ENCODE measurements at places on chromosomes 7 and 10.

DNA sequence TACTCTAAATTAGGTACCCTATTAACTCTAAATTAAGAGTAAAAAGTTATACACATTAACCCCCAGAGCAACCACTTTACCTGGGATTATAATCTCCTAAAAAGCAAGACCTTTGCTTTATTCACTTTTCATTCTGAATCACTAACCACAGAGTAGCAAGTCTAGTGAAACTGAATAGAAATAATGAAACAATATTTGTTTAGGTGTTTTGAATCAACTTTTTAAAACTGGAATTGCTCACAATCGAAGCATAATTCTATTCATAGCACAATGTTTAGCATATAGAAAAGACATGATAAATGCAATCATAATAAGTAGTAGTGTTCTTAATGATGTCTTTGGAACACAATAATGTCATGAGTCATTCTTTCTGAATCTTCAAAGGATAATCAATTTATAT lies 37.0 kb upstream of the CASD1 start:
- DNase-seq, result no peak

- no peak for DNase-seq
These were observed 29.8 kb downstream of the NDUFB2 start for GRCh38 chr7:140726281-140726680.

GRCh38 chr7:107150375-107151073 lies 18.3 kb upstream of the HBP1 start:
- peak; percentile 77 for DNase-seq

- no peak for DNase-seq
These were observed 630.8 kb downstream of the SUGCT start for GRCh38 chr7:40765639-40766038.

- no peak for DNase-seq
These were observed 42.6 kb upstream of the C7orf33 start for GRCh38 chr7:148547951-148548350.

- DNase-seq, result no peak
These were observed 7.2 kb downstream of the NET1 start for GRCh38 chr10:5419466-5420094.

DNA sequence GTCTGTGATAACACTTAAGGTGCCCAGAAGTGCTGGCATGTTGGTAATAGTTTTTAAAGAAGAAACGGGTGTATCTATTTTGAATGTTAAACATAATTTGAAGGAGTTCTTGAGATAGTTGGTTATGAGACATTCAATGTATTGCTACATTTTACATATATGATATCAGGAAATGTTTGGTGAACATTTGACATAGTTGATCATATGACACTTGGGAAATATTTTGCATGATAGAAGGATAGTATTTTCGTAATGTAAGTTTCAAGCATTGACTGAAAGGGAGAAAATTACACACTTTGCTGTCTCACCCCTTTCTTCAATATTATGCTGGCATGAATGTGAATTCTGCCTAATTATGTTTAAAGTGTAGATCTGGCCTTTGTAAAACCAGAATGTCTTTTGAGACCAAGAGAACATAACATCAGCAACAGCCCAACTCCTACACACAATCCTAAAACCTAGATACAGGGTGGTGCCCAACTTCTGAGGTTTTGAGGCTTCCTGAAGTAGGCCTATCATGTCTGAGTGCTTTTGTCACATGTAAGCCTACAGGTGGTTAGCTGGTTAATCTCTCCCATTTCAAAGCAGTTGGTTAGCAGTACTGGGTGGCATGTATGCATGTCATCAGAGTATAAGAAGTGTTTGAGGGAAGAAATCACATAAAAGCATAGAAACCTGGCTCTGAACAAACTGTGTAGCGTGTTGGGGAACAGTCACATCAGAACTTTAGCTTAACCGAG lies 2.1 kb downstream of the ADD3 start:
- DNase-seq, result no peak

GRCh38 chr10:23694921-23695824 lies 256.3 kb downstream of the OTUD1 start:
- peak; percentile 64 for DNase-seq

GRCh38 chr7:111018960-111019736 lies 71.8 kb upstream of the LRRN3 start:
- peak; percentile 19 for DNase-seq

GRCh38 chr7:64574540-64575099 lies 11.7 kb upstream of the ZNF680 start:
- DNase-seq, result no peak

GRCh38 chr7:81770728-81771223 lies 929 bp upstream of the HGF start:
- DNase-seq, result no peak

GRCh38 chr10:99008054-99008453 lies 227.6 kb downstream of the HPSE2 start:
- no peak for DNase-seq

- no peak for DNase-seq
These were observed 4.9 kb upstream of the YKT6 start for GRCh38 chr7:44195889-44196288.

- no peak for DNase-seq
These were observed 111.9 kb upstream of the RPA3 start for GRCh38 chr7:7830122-7830878.

DNA sequence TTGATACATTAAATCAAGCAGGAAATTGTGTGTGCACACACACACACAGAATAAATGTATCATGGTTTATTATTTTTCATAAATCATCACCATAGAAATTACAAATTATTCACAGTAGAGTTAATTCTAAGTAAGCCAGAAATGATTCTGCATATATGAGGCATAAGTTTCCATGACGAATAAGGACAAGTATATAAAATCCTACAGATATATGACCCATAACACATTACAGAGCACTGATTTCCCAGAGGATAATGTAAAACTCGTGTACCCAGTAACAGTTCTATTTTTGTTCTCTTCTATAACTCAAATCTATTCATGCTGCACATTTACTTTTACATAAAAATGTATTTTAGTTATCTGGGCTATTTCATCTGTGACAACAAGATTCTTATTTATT lies 169.7 kb downstream of the LRRTM3 start:
- DNase-seq, result no peak

DNA sequence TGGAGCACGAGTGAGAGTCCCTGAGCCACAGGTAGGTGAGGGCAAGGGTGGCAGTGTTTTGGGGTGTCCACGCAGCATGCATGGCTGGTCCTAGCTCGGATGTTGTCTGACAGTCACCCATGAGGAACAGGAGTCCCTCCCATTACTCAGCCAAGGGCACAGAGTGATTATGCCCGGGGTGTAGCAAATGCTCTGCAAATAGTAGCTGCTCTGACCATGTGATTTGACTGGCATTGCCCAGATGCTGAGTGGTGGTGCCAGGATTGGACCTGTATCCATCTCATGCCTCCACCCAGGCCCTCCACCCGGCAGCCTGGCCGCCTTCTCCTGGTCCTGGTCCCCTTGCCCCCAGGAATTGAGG lies 150.8 kb downstream of the GRK5 start:
- DNase-seq, result no peak

DNA sequence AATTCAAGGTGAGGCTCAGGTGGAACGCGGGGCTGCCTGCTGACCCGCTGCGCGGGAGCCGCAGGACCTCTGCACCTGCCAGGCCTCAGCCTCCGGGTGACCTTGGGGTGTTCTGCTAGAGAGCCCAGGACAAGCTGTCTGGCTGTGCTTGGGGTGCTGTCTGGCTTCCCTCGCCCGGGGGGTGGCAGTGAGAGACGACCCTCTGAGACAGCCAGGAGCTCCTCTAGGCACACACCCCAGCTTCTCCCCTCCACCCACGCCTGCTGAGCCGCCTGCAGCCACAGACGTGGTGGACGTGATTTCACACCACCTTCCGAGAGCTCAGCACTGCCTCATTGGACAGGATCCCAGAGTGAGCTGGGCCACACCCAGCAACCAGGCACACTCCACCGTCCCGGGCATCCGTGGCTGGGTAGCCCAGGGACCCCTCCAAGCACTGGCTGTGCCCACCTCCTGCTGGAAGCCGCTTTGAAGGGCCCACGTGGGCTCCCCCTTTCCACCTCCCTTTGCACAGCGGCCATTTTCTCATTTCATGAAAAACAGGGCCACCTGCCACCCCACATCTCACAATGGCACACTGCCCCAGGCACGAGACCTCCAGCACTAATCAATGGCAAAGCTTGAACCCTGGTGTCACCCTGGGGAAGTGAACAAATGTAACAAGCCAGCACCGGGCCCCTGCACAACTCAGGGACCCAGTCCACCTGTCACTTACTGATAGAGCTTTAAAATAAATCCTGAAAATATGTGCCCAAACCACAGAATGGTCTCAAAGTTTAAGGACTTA lies 35.0 kb downstream of the ZFAND2A start:
- DNase-seq, result no peak

GRCh38 chr7:106365252-106366005 lies 80.6 kb upstream of the NAMPT start:
- DNase-seq, result no peak

- DNase-seq, result no peak
These were observed 58.3 kb upstream of the PPP1R9A start for GRCh38 chr7:94848992-94849576.

DNA sequence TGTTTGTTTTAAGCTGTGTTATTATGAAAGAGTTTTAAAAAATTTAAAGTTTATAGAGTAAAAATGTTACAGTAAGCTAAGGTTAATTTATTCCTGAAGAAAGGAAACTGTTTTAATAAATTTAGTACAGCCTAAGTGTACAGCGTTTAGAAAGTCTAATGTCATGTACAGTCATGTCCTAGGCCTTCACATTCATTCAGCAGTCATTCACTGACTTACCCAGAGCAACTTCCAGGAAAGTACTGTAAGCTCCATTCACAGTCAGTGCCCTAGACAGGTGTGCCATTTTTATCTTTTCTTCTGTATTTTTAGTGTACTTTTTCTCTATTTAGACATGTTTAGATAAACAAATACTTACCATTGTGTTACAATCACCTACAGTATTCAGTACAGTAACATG lies 126.8 kb downstream of the TPK1 start:
- DNase-seq, result no peak

GRCh38 chr10:71711052-71711623 lies 8.4 kb downstream of the C10orf105 start:
- no peak for DNase-seq

GRCh38 chr7:112143582-112143981 lies 62.6 kb downstream of the DOCK4 start:
- no peak for DNase-seq

- DNase-seq, result peak; percentile 16
These were observed 234.4 kb upstream of the IMMP2L start for GRCh38 chr7:111796671-111797070.

- peak; percentile 89 for DNase-seq
These were observed 620.4 kb downstream of the GALNT17 start for GRCh38 chr7:71752171-71752935.

GRCh38 chr10:88974012-88974411 lies 16.6 kb upstream of the FAS start:
- DNase-seq, result no peak

GRCh38 chr10:86106616-86107015 lies 260.0 kb downstream of the GRID1 start:
- DNase-seq, result no peak

DNA sequence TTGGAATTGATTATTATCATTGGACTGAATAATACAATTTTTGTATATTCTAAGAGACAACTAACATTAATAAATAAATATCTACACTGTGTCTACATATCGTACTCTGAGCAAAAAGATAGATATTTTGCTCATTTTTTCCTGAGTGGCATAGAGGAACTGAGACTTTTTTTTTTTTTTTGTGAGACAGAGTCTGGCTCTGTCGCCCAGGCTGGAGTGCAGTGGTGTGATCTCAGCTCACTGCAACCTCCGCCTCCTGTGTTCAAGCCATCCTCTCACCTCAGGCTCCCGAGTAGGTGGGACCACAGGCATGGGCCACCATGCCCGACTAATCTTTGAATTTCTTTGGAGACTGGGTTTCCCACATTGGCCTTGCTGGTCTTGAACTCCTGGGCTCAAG lies 14.0 kb downstream of the KMT2E start:
- no peak for DNase-seq

DNA sequence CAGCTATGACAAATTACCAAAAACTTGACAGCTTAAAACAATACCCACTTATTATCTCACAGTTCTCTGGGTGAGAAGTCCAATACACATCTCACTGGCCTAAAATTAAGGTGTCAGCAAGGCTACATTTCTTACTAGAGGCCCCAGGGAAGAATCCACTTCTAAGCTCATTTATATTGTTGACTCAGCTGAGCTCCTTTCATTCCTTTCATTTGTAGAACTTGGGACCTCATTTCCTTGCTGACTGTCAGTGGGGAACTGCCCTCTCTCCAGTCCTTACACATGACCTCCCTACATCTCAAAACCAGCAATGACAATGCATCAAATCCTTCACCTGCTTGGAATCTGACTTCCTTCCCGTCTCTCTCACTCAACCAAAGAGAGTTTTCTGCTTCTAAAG lies 240.3 kb downstream of the IPMK start:
- no peak for DNase-seq

GRCh38 chr7:142174441-142174840 lies 62.9 kb downstream of the MGAM2 start:
- DNase-seq, result no peak

DNA sequence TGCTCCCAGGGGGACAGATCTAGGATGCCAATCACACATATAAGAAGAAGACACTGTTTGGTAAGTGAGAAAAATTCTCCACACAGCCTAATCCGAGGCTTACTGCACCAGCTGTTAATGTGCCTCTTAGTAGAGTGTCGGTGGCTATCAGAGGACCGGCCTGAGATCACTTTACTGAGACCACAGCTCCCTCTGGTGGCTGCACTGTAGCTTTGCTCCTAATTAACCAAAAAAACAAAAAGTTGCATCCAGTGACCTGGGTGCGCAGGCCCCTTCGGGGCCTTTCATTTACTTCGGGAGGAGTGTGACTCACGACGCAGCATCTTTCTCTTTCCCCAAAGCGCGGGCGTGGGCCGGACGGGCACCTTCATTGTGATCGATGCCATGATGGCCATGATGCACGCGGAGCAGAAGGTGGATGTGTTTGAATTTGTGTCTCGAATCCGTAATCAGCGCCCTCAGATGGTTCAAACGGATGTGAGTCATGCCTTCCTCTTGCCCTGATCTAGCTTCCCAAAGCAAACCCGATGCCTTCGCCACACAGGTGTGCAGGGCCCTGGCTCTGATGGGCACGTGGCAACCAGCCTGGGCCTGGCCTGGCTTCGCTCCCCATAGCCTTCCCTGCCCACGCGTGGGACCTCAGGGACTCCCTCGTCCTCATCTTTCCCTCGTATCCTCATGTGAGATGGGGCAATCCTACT lies 56.7 kb downstream of the MKI67 start:
- peak; percentile 87 for DNase-seq

DNA sequence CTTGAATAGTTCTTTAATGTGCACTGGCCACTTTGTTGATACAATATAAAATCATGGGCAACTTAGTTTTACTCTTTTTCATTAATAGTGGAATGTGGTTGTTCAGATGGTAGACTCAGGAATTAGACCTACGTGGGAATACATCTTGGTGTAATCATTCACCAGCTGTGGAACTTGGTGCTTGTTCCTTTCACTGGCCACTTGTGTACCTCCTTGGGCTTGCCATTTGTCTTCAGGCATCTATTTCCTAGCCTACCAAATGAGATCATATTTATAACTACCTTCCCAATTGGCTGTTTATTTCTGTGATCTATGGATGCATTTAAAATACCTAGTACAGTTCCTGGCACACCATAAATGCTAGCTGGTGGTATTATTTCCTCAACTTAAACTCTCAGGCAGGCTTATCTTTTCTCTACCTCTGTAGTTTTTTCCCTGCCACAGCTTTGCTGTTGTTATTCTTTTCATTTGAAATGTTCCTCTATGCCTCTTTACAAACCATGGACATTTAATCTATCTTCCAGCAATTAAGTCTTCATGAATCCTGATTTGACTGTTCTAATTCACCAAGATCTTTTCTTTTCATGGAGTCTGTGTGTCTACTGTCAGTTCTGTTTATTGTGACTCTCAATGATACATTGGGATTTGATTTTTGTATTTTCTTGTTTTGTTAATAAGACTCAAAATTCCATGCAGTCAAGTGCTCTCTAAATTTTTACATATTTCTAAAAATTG lies 113.0 kb downstream of the ADAM22 start:
- no peak for DNase-seq

Measured in nephron progenitor cell (in vitro differentiated cells).